ENCODE measurements at places on chromosomes 4 and X.

- no peak for DNase-seq
These were observed 19.7 kb downstream of the PRIMPOL start for GRCh38 chr4:184669251-184669650.

DNA sequence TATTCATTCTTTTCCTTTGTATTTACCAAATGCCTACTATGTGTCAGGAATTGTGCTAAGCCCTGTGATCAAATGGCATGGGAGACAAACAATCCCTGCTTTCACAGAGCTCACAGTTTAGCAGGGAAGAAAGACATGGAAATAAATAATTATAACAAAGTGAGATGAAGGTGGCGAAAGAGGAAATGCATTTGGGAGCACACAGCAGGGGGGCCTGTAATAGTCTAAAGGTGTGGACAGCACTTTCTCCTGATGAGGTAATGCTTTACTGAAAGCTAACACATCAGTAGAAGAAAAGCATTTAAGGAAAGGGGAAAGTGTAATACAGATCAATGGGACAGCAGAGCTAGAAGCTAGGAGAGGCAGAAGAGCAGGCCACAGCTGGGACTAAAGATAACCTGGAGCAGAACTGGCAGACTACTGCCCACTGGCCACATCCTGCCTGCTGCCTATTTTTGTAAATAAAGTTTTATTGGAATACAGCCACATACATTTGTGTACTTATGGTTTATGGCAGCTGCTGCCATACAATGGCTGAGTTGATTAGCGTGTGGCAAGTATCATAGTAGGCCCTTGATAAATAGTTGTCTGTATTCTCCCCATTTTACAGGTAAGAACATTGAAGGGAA lies 67.1 kb upstream of the TAPT1 start:
- DNase-seq, result no peak

DNA sequence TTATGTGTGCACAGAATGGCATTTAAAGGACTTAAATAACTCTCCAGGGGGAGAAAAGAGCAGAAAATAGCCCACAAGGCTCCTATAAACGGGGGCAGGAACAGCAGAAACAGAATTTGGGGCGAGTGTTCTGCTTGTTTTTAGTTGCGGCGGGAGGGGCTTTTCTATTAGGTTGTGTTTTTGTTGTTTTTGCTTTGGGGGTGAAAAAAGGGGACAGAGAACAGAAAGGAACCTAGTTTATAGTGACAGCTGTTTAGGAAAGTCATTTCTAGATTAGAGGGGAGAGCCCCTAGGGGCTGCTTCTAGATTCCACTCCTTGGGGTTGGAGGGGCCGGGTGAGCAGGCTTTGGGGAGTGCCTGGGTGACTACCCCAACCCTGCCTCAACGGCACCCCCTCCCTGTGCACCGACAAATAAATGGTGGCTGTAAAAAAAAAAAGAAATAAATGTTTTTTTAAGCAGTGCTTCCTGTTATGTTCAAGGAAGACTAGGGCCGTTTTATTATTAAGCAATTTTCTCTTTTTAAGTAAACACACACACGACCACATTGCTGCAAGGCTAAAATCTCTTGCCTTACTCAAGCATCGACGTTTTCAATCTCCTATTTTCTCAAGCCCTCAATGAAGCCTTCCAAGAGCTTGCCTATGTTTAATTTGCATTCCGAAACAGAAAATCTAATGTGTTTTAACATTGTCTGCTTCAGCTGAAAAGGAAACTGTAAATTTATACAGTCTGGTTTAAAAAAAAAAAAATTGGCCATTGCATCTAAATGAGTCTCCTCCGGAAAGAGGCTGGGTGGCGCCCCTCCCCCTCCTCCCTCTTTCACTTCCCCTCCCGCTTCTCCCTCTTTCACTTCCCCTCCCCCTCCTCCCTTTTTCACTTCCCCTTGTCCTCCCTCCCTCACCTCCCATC lies 123.3 kb upstream of the TBL1X start:
- DNase-seq, result no peak

GRCh38 chr4:87875191-87875590 lies 42.4 kb downstream of the MEPE start:
- DNase-seq, result no peak

DNA sequence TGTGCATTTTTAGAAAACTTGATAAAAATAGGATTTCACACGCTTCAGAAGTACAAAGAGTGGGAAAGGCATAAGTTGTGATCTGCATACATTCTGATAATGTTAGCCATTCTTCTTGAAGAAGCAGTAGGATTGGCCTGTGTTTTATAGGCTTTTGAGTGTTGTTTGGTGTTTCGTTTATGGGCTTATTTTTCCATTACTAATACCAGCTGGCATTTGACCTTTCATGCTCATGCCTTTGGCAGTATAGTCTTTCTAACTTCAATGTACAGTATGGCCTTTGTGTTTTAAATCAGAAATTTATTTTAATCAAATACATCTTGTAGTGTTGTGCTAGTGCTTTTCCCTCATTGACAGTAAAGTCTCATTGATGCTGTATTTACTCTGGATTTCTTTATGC lies 51.5 kb upstream of the SLC4A4 start:
- DNase-seq, result no peak

GRCh38 chr4:140875746-140876452 lies 119.7 kb upstream of the TBC1D9 start:
- no peak for DNase-seq

GRCh38 chrX:30530606-30531005 lies 47.0 kb downstream of the TASL start:
- DNase-seq, result no peak

DNA sequence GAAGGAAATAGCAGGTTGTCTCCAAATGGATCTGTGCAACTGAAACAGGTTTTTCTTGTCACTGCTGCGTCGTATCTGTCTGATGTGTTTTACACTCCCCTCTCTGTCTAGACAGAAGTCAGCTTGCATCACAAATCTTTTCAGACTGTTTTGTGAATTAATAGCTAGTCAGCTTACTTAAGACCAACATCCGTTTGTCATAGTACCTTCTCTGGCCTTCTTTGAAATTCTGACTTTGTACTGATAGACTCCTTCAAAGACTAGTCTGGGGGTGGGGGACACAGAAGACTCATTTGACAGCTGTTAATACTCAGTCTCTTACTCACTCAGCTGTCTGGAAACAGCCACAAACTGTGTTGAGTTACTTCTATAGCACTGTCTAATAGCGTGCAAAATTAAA lies 197.8 kb downstream of the PALLD start:
- no peak for DNase-seq

DNA sequence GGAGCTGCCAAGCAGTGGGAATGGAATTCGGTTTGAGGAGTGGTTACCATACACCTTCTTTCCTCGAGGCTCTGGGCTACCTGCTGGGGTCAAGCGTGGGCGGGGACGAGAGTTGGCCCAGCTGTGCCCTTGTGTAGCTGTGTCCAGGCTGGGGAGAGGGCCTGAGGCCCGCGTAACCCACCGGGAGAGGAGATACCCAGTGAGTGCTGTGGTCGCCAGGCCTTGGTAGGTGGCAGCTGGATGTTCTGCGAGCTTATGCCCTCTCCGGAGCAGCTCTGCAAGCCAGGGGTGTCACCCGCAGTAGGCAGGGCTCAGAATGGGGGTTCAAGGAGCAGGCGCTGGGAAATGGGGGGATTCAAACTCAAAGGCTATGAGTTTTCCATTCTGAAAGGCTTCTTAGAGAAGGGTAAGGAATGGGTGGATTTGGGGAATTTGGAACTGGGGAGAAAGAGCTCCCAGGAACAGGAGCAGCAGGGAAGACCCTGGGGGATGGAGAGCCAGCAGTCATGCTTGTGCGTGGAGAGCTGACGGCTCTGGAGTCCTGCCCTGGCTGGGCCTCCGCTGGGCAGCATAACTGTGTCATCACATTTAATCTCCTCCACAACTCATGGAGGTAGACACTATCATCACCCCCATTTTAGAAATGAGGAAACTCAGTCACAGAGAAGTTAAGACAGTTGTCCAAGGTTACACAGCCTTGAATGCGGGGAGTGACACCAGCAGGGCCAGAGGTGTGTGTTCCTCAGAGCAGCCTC lies 117.5 kb downstream of the SORCS2 start:
- DNase-seq, result no peak

GRCh38 chr4:14829795-14830194 lies 172.5 kb upstream of the CPEB2 start:
- no peak for DNase-seq

DNA sequence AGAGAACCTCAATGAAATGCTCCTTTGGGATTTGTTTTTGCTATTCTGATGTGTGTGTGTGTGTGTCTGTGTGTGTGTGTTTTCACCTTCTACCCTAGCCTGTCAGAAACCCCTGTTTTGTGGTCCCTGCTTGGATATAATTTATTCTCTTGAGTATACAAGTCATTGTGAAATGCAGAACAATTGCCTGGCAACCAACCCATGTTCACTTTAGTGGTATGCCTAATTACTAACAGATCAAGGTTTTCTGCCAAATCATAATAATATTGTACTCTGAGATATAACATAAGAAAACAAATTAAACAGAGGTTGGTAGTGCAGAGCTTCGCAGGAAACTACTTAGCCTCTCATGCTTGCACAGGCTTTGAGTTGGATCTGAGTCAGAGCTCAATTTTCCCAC lies 7.0 kb upstream of the TET2 start:
- no peak for DNase-seq

GRCh38 chrX:65758505-65758904 lies 91.1 kb downstream of the MSN start:
- DNase-seq, result no peak

GRCh38 chr4:4913147-4913561 lies 53.7 kb downstream of the MSX1 start:
- DNase-seq, result no peak

GRCh38 chr4:7206911-7207567 lies 14.7 kb downstream of the SORCS2 start:
- no peak for DNase-seq

DNA sequence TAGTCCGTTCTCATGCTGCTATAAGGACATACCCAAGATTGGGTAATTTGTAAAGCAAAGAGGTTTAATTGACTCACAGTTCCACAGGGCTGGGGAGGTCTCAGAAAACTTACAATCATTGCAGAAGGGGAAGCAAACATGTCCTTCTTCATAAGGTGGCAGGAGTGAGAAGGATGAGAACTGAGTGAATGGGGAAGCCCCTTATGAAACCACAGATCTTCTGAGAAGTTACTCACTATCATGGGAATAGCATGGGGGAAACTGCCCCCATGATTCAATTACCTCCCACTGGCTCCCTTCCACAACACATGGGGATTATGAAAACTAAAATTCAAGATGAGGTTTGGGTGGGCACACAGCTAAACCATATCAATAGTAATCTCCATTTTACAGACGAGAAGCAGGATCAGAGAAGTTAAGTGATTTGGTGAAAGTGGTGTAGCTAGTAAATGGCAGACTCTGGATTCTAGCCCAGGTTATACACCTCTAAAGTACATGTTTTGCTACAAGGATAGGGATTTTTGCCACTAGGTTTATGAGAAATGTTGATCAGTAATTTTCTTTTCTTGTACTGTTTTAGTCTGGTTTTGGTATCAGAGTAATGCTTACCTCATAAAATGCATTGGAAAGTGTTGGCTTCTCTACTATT lies 47.3 kb upstream of the C1GALT1C1 start:
- DNase-seq, result no peak

GRCh38 chrX:114361076-114361725 lies 222.7 kb upstream of the HTR2C start:
- no peak for DNase-seq

DNA sequence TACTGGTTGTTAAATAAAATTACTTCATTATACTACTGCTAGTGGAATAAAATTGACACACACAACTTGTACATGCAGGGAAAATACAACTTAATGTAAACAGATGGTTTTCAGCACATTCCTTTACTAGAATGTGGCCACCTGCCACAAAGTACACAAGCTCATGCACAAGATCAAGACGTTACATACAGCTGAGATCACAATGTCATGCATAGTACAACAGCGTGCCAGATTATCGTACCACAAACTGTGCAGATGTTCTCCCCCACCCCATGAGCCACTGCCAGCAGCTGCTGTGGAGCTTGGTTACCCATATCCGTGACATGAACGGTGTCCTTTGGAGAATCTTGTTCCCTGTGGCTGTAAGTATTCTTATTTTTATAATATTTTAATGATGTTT lies 27.7 kb downstream of the FBXO8 start:
- no peak for DNase-seq

- DNase-seq, result no peak
These were observed 97.8 kb upstream of the GPC4 start for GRCh38 chrX:133513123-133513522.

- DNase-seq, result no peak
These were observed 25.1 kb downstream of the OCRL start for GRCh38 chrX:129565046-129565650.

- no peak for DNase-seq
These were observed 56.4 kb downstream of the PHKA2 start for GRCh38 chrX:18927558-18927957.

- no peak for DNase-seq
These were observed 55.3 kb upstream of the GNRHR start for GRCh38 chr4:67809502-67809901.

DNA sequence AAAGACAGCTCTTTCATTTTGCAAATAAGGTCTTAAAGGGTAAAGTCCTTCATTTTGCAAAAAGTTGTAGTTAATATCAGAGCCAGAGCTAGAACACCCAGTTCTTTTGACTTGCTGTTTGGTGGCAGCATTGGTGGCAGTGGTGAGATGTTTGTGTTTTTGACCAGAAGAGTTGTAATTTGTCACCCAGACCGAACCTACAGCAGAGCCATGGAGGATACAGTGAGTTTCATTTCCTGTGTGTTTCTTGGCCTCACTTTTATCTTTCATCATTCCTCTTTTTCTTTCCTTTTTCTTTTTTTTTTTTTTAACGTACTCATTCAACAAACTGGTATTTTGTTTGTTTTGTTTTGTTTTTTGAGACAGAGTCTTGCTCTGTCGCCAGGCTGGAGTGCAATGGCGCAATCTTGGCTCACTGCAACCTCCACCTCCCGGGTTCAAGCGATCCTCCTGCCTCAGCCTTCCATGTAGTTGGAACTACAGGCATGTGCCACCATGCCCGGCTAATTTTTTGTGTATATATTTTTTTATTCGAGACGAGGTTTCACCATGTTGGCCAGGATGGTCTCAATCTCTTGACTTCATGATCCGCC lies 116.4 kb downstream of the AFF1 start:
- DNase-seq, result no peak

DNA sequence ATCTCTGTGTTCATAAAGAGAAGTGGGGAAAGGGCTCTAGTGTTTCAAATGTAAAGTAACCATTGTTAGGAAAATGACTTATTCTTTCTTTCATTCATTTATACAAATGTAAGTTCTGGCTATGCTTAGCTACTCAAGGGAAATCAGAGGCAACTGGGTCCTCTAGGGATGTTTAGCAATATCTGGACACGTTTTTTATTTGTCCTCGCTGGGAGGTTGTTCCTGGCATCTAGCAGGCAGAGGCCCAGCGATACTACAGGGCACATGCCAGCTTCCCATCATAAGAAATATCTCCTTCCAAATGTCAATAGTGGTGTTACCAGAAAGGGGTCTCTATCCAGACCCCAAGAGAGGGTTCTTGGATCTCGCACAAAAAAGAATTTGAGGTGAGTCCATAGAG lies 150.0 kb downstream of the VCX3A start:
- no peak for DNase-seq
